Activated CD8-positive, alpha-beta memory T cell treated with anti-CD3 and anti-CD28 coated beads for 36 hours (primary cell): ENCODE measurements at places on chromosomes 1 and 21. TPM values are rescaled to one million over a fixed set of nuclear protein-coding genes. Genes with fewer than 3 reads are reported as not detected.

BTBD19 gene
- total RNA-seq, result 9.6 TPM

CD244 gene
- 2.1 TPM for total RNA-seq

RAB42 gene
- total RNA-seq, result not detected

GBP7 gene
- total RNA-seq, result 0.08 TPM

CBS gene
- total RNA-seq, result 15.5 TPM

MSH4 gene
- 0.61 TPM for total RNA-seq

HORMAD1 gene
- not detected for total RNA-seq

PAFAH2 gene
- 8.2 TPM for total RNA-seq

CYP2J2 gene
- total RNA-seq, result 0.70 TPM

SLC45A1 gene
- 0.50 TPM for total RNA-seq

IFI16 gene
- total RNA-seq, result 203 TPM

FAM177B gene
- not detected for total RNA-seq

NBPF1 gene
- 5.7 TPM for total RNA-seq

PM20D1 gene
- not detected for total RNA-seq

C1orf53 gene
- total RNA-seq, result 1.7 TPM

DNASE2B gene
- not detected for total RNA-seq

SLC25A34 gene
- total RNA-seq, result 0.80 TPM

IRF6 gene
- total RNA-seq, result 0.86 TPM

ANKRD34A gene
- total RNA-seq, result 10.0 TPM

CSMD2 gene
- total RNA-seq, result not detected

A3GALT2 gene
- total RNA-seq, result not detected

HMGCS2 gene
- not detected for total RNA-seq

PTPN22 gene
- 73.3 TPM for total RNA-seq

CLDN19 gene
- not detected for total RNA-seq

SPATA21 gene
- total RNA-seq, result not detected
